ENCODE measurements at places on chromosomes 13 and 19.

- H3K4me3 ChIP-seq, result peak overlapping the region; percentile 82
- peak; percentile 25 for DNase-seq
- H3K4me1 ChIP-seq, result peaks cover 16% of the 10 kb centered on the region
- peak overlapping the region; percentile 68 for H3K27ac ChIP-seq
Measured at GRCh38 chr13:113152984-113153809, 5.3 kb upstream of the PROZ start.

DNA sequence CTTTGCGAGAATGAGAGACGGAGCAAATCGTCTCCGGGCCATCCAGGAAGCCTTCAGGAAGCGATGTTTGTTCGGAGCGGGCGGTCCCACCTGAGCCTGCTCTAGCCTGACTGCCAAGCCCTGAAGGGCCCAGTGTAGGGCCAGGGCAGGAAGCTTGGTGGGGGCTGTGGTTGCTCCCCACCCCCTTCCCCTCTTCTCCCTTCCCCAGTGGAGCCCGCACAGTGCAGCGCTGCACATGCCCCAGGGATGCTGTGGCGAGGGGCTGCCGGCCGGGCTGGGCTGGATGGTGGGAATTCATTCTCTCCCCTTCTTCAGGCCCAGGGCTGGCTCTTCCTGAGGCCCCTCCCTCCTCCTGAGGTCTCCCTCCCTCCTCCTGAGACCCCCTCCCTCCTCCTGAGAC is 7.1 kb upstream of the GRTP1 start:
- no peaks in the 10 kb centered on the region for H3K27me3 ChIP-seq
- H3K36me3 ChIP-seq, result no peaks in the 10 kb centered on the region
- no peak for DNase-seq
- no peak overlapping the region for H3K4me3 ChIP-seq
- no peak overlapping the region for H3K27ac ChIP-seq

- no peak overlapping the region for H3K4me3 ChIP-seq
- no peaks in the 10 kb centered on the region for H3K4me1 ChIP-seq
- no peaks in the 10 kb centered on the region for H3K27me3 ChIP-seq
- H3K36me3 ChIP-seq, result no peaks in the 10 kb centered on the region
Measured at GRCh38 chr13:106151056-106151699, 384.3 kb downstream of the EFNB2 start.

DNA sequence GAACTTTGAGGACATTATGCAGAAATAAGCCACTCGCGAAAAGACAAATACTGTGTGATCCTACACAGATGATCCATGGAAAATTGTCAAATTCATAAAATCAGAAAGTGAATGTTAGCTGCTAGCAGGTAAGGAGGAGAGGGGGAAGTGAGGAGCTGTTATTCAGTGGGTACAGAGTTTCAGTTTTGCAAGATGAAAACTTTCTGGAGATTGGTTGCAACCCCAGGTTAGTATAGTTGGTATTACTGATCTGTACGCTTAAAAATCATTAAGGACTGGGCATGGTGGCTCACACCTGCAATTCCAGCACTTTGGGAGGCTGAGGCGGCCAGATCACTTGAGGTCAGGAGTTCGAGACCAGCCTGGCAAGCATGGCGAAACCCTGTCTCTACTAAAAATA is 17.9 kb downstream of the ZNF101 start:
- no peak overlapping the region for H3K27ac ChIP-seq
- no peaks in the 10 kb centered on the region for H3K4me1 ChIP-seq
- no peak overlapping the region for H3K4me3 ChIP-seq

GRCh38 chr19:48716562-48717291 is 2.8 kb downstream of the MAMSTR start:
- DNase-seq, result no peak
- H3K27ac ChIP-seq, result no peak overlapping the region
- H3K4me3 ChIP-seq, result no peak overlapping the region
- H3K4me1 ChIP-seq, result peaks cover 17% of the 10 kb centered on the region
- no peaks in the 10 kb centered on the region for H3K27me3 ChIP-seq

DNA sequence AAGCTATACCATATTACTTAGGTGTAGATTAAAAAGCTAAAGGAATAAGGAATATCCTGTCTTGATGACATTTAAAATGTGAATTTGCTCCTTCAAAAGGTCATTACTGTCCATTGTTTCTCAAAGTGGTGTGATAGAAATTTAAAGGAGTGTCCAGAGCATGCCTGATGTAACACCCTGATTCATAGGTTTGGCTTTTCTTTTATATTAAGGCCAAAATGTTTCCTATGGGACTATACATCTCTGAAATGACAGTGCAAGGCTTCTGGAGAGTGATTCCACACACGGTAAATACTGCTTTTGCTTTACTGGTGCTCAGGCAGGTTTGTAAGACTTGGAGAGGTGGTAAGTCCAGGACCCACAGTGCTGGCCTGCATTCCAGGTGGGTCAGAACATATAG is 289.9 kb downstream of the RFC3 start:
- no peaks in the 10 kb centered on the region for H3K4me1 ChIP-seq
- H3K27ac ChIP-seq, result no peak overlapping the region
- no peaks in the 10 kb centered on the region for H3K27me3 ChIP-seq
- no peak overlapping the region for H3K4me3 ChIP-seq
- no peaks in the 10 kb centered on the region for H3K36me3 ChIP-seq
- DNase-seq, result no peak

DNA sequence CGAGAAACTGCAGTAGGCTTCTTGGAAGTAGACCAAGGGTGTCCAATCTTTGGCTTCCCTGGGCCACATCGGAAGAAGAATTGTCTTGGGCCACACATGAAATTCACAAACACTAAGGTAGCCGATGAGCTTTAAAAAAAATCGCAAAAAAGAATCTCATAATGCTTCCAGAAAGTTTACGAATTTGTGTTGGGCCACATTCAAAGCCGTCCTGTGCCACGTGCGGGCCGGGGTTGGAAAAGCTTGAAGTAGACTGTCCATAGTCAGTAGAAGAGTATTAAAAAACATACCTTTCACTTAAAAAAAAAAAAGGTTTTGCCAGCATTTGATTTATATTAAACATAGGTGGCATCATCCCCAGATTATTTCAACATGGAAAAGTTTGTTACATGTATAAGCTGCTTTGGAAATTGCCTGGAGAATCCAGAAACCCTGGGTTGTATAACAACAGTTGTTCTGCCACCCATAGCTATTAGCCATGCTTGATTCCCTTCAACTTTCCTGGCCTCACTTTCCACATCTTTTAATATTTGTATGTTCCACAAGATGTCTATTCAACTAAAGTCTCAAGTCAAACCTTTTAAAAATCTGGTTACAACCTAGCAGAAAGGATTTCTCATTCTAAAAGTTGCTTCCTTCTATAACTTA is 1.0 kb downstream of the IFT88 start:
- H3K27ac ChIP-seq, result peak overlapping the region; percentile 73
- H3K4me3 ChIP-seq, result peak overlapping the region; percentile 52
- peaks cover 8% of the 10 kb centered on the region for H3K4me1 ChIP-seq
- no peaks in the 10 kb centered on the region for H3K36me3 ChIP-seq
- H3K27me3 ChIP-seq, result no peaks in the 10 kb centered on the region

GRCh38 chr19:32220951-32221350 is 124.5 kb upstream of the ZNF507 start:
- H3K27me3 ChIP-seq, result peaks cover 10% of the 10 kb centered on the region
- no peak overlapping the region for H3K4me3 ChIP-seq
- DNase-seq, result no peak
- H3K36me3 ChIP-seq, result no peaks in the 10 kb centered on the region

DNA sequence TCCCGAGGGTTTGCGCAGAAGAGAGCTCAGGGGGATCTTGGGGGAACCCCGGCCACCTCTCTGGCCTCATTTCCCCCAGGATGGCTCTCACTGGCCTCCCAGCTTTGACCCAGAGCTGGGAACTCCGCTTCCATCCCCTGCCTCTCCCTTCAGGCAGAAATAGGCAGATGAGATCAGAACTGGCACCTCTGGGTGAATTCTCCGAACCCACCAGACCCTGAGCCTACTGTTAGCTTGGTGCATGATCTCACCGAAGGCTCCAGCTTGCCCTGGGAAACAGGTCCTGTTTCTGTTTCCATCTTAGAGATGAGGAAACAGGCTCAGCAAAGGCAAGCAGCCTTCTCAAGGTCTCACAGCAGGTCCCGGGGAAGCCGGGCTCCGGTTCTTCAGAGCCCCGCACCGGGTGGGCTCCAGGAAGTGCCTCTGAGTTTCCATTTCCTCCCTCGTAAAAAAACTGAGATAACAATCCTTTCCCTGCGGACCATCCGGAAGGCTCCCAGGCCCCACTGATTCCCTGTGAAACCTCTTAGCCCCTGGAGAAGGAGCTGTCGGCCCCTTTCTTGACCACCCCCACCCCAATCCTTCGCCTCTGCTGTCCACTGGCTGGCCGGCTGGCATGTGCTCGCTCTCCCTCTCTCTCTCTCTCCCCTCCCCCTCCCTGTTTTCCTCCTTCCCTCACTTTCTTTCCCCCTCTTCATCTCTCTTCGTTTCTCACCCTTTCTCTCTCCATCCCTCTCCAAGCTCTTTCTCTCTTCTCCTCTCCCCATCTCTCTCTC is 2.1 kb downstream of the NECTIN2 start:
- H3K4me3 ChIP-seq, result no peak overlapping the region
- peaks cover 5% of the 10 kb centered on the region for H3K27me3 ChIP-seq
- no peak overlapping the region for H3K27ac ChIP-seq
- peaks cover 18% of the 10 kb centered on the region for H3K4me1 ChIP-seq
- no peak for DNase-seq
- no peaks in the 10 kb centered on the region for H3K36me3 ChIP-seq

- H3K36me3 ChIP-seq, result peaks cover 36% of the 10 kb centered on the region
- no peak for DNase-seq
- no peak overlapping the region for H3K4me3 ChIP-seq
- no peaks in the 10 kb centered on the region for H3K27me3 ChIP-seq
- no peak overlapping the region for H3K27ac ChIP-seq
Measured at GRCh38 chr19:46917002-46917401, 56.2 kb downstream of the ARHGAP35 start.

GRCh38 chr19:32475141-32476031 is 69.8 kb downstream of the DPY19L3 start:
- H3K4me1 ChIP-seq, result no peaks in the 10 kb centered on the region
- no peak overlapping the region for H3K27ac ChIP-seq
- no peak overlapping the region for H3K4me3 ChIP-seq
- H3K36me3 ChIP-seq, result peaks cover 9% of the 10 kb centered on the region
- no peak for DNase-seq

DNA sequence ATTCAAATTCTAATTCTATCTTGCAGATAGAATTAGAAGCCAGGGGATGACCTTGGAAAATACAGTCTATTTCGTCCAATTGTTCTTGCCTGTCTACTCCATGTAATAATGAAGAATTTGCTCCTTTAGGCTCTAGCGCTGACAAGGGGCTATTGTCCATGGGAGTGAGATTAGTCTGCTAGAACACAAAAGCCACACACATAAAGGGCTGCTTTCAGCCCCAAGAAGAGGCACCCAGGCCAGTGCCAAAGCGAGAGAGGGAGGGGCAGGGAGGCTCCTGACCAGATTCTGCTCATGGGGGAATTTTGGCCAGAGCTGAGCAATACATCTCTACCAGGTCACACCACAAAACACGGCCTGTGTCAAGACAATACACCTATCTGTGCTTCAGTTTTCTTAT is 1306.9 kb downstream of the UQCRFS1 start:
- no peaks in the 10 kb centered on the region for H3K27me3 ChIP-seq
- no peaks in the 10 kb centered on the region for H3K36me3 ChIP-seq
- H3K4me1 ChIP-seq, result no peaks in the 10 kb centered on the region
- H3K4me3 ChIP-seq, result no peak overlapping the region
- DNase-seq, result no peak
- no peak overlapping the region for H3K27ac ChIP-seq

- H3K4me1 ChIP-seq, result no peaks in the 10 kb centered on the region
- H3K27me3 ChIP-seq, result no peaks in the 10 kb centered on the region
- H3K27ac ChIP-seq, result no peak overlapping the region
Measured at GRCh38 chr19:41025871-41026270, 34.8 kb downstream of the CYP2B6 start.

GRCh38 chr19:12834566-12834943 is at the start of gene RTBDN:
RTBDN (minus strand) TSS chr19:12834579; CDS start chr19:12829979, 4,600 bp downstream.
- peaks cover 10% of the 10 kb centered on the region for H3K4me1 ChIP-seq
- no peaks in the 10 kb centered on the region for H3K36me3 ChIP-seq
- H3K27me3 ChIP-seq, result peaks cover 44% of the 10 kb centered on the region
- H3K4me3 ChIP-seq, result peak within 1 kb of the TSS; percentile 38

GRCh38 chr13:98938801-98939200 is 39.1 kb downstream of the DOCK9 start:
- H3K27ac ChIP-seq, result no peak overlapping the region
- no peaks in the 10 kb centered on the region for H3K4me1 ChIP-seq
- DNase-seq, result no peak
- no peak overlapping the region for H3K4me3 ChIP-seq
- H3K27me3 ChIP-seq, result no peaks in the 10 kb centered on the region

- H3K27me3 ChIP-seq, result no peaks in the 10 kb centered on the region
- no peak overlapping the region for H3K4me3 ChIP-seq
- H3K27ac ChIP-seq, result no peak overlapping the region
- H3K36me3 ChIP-seq, result no peaks in the 10 kb centered on the region
- DNase-seq, result no peak
Measured at GRCh38 chr13:48978942-48979601, 3.4 kb downstream of the FNDC3A start.

DNA sequence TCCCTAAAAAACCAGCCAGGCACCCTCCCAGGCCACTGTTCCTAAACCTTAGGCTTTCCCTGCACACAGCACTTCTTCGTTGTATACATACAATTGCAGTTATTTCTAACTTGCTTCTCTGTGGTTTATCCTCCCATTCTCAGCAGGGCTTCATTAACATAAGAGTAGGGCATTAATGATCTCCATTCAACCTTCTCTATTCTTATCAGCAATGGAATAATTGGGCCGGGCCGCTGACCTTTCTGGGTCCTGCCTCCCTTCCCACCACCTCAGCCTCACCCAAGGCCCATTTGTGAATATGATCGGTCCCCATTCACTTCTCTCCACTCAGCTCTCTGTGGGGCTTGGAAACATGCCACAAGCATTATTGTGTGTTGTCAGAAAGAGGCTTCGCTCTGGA is 184.2 kb downstream of the SUCLA2 start:
- no peaks in the 10 kb centered on the region for H3K4me1 ChIP-seq
- no peak overlapping the region for H3K4me3 ChIP-seq
- DNase-seq, result no peak

DNA sequence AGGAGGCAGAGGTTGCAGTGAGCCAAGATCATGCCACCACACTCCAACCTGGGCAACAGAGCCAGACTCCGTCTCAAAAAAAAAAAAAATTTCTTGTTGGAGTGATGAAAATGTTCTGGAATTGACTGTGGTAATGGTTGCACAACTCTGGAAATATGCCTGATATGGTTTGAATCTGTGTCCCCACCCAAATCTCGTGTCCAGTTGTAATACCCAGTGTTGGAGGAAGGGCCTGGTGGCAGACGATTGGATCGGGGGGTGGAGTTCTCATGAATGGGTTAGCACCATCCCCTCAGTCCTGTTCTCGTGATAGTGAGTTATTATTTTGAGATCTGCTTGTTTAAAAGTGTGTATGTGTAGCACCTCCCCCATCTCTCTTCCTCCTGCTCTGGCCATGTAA is 41.1 kb upstream of the MAP3K10 start:
- H3K27ac ChIP-seq, result no peak overlapping the region
- no peaks in the 10 kb centered on the region for H3K27me3 ChIP-seq
- H3K36me3 ChIP-seq, result no peaks in the 10 kb centered on the region
- peaks cover 8% of the 10 kb centered on the region for H3K4me1 ChIP-seq
- no peak overlapping the region for H3K4me3 ChIP-seq

- H3K36me3 ChIP-seq, result peaks cover 17% of the 10 kb centered on the region
- H3K27me3 ChIP-seq, result no peaks in the 10 kb centered on the region
- H3K4me3 ChIP-seq, result peak overlapping the region; percentile 90
- DNase-seq, result no peak
- H3K27ac ChIP-seq, result peak overlapping the region; percentile 78
Measured at GRCh38 chr19:18203408-18203862, 407 bp downstream of the RAB3A start.

- no peak for DNase-seq
- no peak overlapping the region for H3K4me3 ChIP-seq
- H3K36me3 ChIP-seq, result no peaks in the 10 kb centered on the region
- H3K4me1 ChIP-seq, result peaks cover 5% of the 10 kb centered on the region
Measured at GRCh38 chr13:113001241-113002140, 32.5 kb downstream of the MCF2L start.
